Activated naive CD4-positive, alpha-beta T cell (primary cell): ENCODE measurements at places on chromosomes 12 and 14.

DNA sequence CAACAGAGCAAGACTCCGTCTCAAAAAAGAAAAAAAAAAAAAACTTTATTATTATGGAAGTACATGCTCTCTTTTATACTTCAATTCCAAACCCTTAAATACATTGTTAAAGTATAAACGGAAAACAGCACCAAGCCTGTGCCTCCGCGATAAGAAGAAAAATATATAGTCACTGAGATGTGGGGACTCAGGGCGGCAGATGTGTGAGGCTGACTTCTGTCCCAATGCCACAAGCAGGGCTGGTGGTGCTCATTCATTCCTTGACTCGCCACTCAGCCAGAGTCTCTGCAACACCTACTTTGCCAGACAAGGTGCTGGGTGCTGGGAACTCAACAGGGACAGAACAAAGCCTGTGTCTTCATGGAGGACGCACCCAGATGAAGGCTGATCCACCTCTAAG lies 13.8 kb downstream of the LGMN start:
- DNase-seq: no peak

DNA sequence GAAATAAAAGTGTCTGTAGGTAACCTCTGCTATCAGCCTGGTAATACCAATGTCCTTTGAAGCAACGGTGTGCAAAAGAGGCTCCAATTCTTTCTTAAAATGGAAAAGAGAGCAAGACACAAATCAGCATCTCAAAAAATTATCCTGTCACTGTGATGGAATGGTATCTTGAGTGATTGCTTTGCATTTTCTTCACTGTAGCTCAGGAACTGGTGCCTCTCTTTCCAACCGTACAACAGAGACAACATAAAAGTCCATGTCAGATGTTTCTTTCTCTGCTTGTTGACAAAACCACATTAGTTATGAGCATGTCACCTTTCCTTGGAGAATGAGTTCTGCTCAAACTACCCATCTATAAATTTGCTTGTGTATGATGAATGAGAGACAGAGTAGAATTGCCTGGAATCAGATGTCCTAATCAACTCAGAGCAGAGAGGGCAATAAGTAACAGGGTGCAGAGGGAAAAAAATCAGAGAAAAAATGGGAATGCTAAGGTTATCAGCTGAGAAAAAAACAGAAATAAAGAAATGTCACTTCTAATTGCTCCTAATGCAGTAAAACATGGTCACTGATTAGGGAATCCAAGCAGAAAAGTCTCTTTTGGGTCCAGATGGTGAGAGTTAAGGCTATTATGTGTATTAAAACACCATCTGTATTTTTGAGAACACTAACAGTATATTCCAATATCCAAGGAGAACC lies 465.0 kb upstream of the ATP2B1 start:
- DNase-seq: no peak

- no peak for DNase-seq
Measured at GRCh38 chr12:100266585-100266834, 369 bp downstream of the DEPDC4 start.

- DNase-seq: no peak
Measured at GRCh38 chr12:98345308-98345876, 170.0 kb upstream of the TMPO start.

GRCh38 chr12:67813456-67813904 lies 164.9 kb downstream of the DYRK2 start:
- no peak for DNase-seq

GRCh38 chr12:70353780-70354660 lies 12.1 kb upstream of the KCNMB4 start:
- DNase-seq: no peak

GRCh38 chr14:93031505-93032315 lies 84.0 kb downstream of the ITPK1 start:
- DNase-seq: no peak

GRCh38 chr14:100410056-100410565 lies 87.0 kb downstream of the SLC25A47 start:
- no peak for DNase-seq

DNA sequence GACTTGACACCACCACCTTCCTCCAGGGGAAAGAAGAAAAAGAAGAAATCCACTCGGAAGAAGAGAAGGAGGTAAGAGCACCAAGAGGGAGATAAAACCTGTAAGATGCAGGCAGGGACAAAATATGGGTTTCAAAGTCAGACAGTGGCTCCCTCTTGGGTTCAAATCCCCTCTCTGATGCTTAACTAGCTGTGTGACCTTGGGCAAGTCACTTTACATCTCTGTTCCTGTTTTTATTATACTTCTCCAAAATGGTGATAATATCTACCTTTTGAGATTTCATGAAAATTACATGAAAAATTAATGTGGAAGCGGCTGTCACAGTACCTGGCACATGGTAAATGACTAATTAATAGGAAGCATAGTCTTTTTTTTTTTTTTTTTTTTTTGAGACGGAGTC lies 64.4 kb upstream of the HSPB8 start:
- DNase-seq: no peak

DNA sequence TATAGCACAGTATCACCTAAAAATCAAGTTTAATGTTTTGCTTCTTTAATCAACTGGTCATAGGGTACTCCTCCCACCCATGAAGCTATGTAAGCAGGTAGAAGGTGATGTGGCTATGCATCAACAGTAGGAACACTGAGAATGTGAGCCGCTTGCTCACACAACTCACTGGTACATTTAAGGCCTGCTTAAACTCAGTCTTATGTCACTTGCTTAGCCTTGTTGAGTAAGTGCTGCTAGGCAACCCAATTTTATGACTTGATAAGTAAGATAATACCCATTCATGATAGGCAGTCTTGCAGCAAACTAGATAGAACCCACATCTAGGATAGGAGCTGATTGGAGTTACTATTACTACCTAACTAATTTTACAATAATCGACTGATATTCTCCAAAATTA lies 70.0 kb upstream of the BMP4 start:
- DNase-seq: no peak

- no peak for DNase-seq
Measured at GRCh38 chr14:67679006-67679405, 4.6 kb upstream of the VTI1B start.

DNA sequence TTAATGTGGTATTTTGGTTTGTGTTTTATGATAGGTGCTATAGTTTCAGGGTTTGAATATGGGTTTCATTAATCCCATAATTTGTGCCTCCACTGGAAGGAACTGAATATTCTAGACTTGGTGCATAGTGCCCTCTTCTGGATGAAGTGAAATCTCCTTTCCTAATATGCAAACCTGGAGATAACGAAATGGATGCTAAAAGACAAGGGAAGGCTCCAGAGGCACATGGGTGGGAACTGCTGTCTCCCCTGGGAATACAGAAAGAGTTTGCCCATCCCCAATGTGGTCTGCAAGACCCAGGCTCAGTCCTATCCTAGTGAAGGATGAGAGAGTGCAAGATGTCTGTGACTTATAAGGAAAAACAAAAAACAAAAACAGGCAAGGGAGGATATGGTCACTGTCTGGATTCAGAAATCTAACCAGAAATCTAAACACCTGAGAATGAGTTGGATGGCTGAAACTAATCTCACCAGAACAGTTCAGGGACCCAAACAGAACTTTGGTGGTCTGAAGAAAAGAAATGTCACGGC lies 142.3 kb upstream of the TMPO start:
- no peak for DNase-seq

- DNase-seq: no peak
Measured at GRCh38 chr14:50932592-50933495, 11.4 kb downstream of the PYGL start.
